ENCODE measurements at places on chromosomes 5 and 9.

- no peak for DNase-seq
These were observed 27.1 kb downstream of the LARP1 start for GRCh38 chr5:154782326-154782725.

- no peak for DNase-seq
These were observed 225.0 kb downstream of the FANCC start for GRCh38 chr9:95092262-95093072.

- no peak for DNase-seq
These were observed 220.4 kb downstream of the MAPKAP1 start for GRCh38 chr9:125486576-125486975.

GRCh38 chr5:173602423-173602822, 14.0 kb downstream of the BOD1 start:
- DNase-seq, result no peak

- DNase-seq, result no peak
These were observed 24.0 kb upstream of the NDUFB6 start for GRCh38 chr9:32596936-32597335.

DNA sequence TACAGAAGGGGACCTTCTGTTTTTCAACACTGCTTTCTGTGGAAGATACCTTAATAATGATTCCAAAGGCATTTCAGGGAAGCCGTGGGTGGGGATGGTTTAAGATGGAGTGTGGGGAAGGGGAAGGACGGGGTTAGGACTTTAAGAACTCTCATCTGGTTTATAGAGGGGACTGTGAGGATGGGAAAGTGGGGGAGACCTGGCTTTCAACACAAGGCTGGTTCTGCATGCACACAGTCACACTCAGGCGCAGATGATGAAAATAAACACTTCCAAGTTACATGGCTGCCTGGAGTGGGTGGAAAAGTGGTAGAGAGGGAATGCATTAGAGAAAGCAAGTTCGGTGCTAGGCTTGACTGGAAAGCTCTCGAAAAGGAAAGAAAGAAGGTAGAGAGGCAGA, 4.9 kb downstream of the MSANTD3 start:
- DNase-seq, result no peak

DNA sequence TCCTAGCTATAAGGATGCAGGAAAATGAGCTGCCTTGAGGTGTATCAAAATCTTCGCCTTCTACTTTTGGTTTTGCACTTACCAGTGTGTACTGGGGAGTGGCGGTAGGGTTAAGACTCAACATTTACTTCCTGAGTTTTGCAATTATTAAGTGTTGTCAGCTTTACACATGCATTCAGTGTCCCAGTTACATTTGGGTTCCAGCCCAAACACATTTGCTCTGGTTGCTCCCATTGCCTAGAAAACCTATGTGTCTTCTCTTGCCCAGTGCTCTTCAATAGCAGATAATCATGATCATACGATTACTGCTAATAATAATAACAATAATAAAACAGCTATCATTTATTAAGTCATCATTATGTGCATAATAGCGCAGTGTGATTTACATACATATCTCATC, 241.5 kb upstream of the PAPPA start:
- DNase-seq, result no peak

- no peak for DNase-seq
These were observed 40.3 kb downstream of the SCAI start for GRCh38 chr9:125103021-125103420.

DNA sequence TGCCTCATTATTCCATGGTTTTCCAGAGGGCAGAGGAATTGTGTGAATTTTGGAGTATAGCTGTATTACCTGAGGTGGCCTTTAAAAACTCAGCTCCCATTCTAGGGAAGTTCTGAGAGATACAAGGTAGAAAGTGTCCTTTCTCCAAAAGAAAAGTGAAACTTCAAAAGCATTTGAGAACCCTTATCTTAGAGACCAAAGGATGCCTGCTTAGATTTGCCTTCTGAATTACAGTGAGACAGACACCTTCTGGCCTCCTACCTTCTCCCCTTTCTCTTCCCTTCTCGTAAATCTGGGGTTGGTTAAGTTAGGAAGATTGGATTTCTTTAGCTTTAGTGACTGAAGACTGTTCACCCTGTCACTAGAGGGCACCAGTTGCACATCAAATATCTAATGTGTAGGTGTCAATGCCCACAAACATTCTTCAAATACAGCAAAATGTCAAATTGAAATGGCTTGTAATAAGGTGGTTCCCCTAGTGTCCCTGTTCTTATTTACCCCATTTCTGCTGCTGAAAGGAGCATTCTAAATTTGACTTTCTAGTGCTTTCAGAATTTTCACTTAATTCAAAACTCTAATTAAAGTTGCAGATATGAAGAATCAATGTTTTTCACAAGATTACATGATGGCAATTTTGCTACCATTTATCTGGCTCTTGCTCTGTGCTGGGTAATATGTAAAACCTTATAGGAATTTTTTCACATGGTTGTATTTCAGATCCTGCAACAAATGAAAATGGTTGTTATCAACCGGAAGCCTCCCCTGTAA, 46.7 kb downstream of the PRRC1 start:
- no peak for DNase-seq

DNA sequence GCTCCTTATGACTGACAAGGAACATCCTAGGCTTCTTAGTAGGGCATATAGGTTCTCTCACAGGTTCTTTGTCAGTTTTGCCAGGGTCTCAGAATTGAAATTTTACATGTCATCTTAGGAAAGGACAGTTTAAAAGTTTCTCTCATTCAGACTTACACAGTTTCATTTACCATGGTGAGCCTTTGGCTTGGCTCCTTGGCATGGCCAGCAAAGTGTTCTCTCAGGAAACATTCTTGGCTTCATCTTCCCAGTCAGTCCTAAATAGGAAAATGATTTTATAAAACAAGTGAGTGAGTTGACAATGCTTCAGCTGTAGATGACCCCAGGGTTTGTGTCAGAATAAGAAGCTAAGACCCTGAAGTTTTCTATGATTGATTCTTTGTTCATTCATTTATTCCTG, 191.6 kb downstream of the PCSK5 start:
- DNase-seq, result no peak

GRCh38 chr9:89655056-89655989, 50.5 kb downstream of the GADD45G start:
- DNase-seq, result no peak

- DNase-seq, result no peak
These were observed 110.2 kb upstream of the ISL1 start for GRCh38 chr5:51273021-51273420.

DNA sequence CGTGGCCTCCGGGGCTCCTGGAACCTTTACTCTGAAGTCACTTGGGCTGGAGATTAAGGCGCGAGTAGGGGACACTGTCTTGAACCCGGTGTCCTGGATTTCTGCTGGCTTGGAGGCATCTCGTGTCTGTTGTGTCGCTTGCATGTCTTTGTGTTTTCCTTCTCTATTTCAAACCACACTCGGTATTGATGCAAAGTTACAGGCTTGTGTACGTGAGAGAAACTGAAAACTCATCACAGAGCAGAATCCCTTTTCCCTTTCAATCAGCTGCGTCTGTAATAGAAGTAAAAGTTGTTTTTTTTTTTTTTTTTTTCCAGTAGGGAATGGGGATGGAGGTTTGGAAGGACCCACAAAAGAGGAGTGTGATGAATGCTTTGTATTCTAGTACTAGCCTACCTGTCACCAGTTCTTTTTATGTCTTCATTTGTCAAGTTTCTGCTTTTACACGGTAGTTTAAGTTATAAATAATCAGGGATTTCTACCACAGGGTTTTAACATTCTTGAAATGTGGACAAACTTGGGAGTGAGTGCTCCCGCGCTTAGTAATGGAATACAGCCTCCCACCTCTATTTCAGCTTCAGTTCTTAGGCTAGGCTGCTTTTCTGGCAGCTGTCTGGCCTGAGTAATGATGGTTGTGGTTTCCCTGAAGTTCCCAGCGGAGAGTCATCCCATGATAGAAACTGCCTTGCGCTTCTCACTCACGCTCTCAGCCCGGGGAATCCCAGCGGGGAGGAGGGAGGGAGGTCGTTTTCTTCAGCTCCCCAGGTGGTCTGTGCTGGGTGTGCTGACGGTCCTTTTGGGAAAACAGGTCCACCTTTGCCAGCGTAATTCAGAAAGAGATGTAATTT, 763 bp downstream of the TJP2 start:
- no peak for DNase-seq

DNA sequence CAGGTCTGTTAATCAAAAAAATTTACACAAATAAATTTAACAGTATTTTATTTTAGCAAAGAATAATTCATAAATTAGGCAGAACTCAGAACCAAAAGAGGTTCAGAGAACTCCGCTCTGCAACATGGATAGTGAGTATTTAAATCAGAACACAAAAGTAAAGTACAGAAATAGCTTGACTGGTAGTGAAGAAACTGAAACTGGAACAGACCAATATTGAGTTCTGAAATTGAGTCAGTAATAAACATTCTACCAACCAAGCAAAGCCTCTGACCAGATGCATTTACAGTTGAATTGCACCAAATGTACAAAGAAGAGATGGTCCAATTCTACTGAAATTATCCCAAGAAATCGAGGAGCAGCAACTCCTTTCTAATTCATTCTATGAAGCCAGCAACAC, 1542.8 kb downstream of the EFNA5 start:
- no peak for DNase-seq

GRCh38 chr9:214351-214647, 366 bp upstream of the DOCK8 start:
- DNase-seq, result no peak

DNA sequence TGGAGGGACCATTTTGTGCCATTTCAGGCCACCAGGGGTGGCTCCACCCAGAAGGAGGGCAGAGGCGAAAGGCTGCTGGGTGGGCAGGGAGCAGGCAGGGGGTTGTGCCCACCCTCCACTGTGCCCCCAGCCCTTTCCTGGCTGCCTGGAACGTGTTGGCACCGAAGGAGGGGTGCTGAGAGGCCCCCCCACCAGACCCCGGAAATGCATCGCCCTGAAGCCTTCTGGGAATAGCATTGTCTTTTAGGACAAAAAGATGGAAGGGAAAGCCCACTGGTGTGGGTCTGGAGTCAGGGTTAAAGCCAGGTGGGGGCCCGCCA, 5.1 kb downstream of the NOXA1 start:
- DNase-seq, result no peak

GRCh38 chr9:32581512-32582143, 8.7 kb upstream of the NDUFB6 start:
- peak; percentile 39 for DNase-seq

GRCh38 chr5:178327931-178328711, 95.5 kb upstream of the PHYKPL start:
- DNase-seq, result no peak

GRCh38 chr5:156920042-156920860, 42.8 kb downstream of the TIMD4 start:
- no peak for DNase-seq

- DNase-seq, result no peak
These were observed 50.7 kb downstream of the PRRC1 start for GRCh38 chr5:127568166-127568565.

DNA sequence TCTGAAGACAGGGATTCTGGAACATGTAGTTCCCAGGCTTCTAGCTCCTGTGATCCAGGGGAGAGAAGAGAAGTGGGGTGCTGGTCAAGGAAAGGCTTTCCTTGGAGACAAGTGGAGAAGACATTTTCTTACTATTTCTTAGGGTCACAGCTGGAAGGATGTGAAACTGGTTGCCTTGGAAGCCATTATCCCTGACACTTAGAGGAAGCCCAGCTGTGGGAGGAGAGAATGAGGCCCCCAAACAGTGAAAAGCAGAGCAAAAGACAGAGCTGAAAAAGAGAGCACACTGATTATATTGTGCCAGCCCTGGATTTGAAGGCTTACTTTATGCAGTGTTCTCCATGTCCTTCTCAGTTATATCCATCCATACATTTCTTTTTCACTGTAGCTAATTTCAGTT, 17.5 kb upstream of the SHB start:
- no peak for DNase-seq

- no peak for DNase-seq
These were observed 1.2 kb upstream of the GCNT4 start for GRCh38 chr5:75053304-75054133.

DNA sequence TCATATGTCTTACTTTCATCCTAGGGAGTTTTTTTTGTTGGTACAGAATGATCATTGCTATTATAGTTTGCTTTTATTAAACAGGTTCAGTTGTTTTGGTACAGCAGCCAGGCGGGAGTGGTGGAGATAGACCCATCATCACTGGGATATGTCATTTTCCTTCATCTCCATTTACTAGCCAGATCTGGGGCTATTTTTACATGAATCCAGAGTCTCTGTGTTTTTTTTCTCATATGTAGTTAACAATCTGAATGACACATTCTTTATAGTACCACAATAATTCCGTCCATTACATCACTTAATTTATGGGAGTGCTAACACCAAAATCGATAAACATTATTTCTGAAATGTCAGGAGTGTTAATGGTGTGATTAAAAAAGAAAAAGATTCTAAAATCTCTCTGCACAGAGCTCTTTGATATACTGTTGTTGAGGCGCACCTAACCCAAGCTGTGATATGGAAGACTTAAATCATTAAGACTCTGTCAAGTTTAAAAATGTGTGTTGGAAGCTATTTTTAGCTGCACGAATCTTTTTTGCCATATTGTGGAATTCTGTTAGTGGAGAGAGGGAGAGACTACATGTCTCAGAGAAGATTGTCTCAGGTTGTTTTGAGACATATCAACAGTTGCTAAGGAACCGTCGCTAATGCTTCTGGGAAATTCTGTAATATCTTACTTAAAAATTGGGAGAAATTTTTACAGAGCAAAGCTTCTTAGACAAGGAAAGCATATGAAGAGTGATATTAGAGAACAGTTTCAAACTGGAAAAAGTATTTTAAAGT, 59.6 kb downstream of the RPS23 start:
- no peak for DNase-seq

DNA sequence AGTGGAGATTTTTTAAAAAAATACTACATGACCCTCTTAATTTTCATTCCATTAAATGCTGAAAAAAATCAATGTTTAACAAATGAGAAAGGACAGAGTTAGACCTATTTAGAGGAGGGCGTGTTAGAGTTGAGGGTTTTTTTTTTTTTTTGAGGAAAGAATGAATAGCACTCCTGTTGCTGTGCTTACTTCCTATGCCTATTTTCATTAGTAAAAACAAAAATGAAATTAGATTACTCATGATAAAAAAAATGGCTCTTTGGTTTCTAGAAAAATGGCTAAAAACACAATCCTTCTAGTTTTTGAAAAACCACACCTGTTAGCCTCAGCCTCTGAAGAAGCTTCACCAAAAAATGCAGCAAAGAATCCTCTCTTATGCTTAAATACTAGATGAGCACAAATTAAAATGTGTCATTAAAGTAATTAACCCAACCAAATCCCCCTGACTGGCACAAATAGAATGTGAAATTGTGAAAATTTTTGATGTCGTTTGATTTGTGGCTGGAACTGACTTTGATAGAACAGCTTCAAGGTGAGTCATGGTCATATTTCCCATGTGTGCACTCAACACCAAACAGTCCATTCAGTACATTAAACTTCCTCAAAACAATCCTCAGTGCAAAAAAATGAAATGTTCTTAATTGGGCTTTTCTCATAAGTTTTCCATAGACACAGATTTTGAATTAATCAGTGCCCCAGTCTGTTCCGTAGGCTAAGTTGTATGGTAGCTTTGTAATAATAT, 98.0 kb downstream of the MACIR start:
- DNase-seq, result no peak

All from NCI-H1092 (cell line).